ENCODE measurements at places on chromosomes 16 and 17. TPM values are rescaled to one million over a fixed set of nuclear protein-coding genes. Genes with fewer than 3 reads are reported as not detected.

GRCh38 chr17:1186923-1187771, 7.4 kb upstream of the ABR start:
- H3K4me3 ChIP-seq: no peak overlapping the region
- H3K27ac ChIP-seq: no peak overlapping the region
- peak; percentile 69 for DNase-seq
- peaks cover 4% of the 10 kb centered on the region for H3K4me1 ChIP-seq
- no peaks in the 10 kb centered on the region for H3K27me3 ChIP-seq

- H3K27me3 ChIP-seq: no peaks in the 10 kb centered on the region
- peak overlapping the region; percentile 84 for H3K27ac ChIP-seq
- no peaks in the 10 kb centered on the region for H3K36me3 ChIP-seq
- no peaks in the 10 kb centered on the region for H3K4me1 ChIP-seq
These were observed 10.4 kb upstream of the SLC47A2 start for GRCh38 chr17:19726631-19727376.

- no peaks in the 10 kb centered on the region for H3K4me1 ChIP-seq
- H3K27me3 ChIP-seq: no peaks in the 10 kb centered on the region
- no peak overlapping the region for H3K4me3 ChIP-seq
- H3K36me3 ChIP-seq: no peaks in the 10 kb centered on the region
- H3K27ac ChIP-seq: no peak overlapping the region
These were observed 24.1 kb downstream of the XYLT1 start for GRCh38 chr16:17446661-17447060.

GUCY2D gene
- 1.8 TPM for total RNA-seq

CDH3 gene
- total RNA-seq: 30.0 TPM

GRCh38 chr16:48201515-48202201, 42.4 kb upstream of the LONP2 start:
- H3K27me3 ChIP-seq: no peaks in the 10 kb centered on the region
- H3K27ac ChIP-seq: no peak overlapping the region
- H3K4me3 ChIP-seq: no peak overlapping the region
- H3K4me1 ChIP-seq: no peaks in the 10 kb centered on the region
- no peaks in the 10 kb centered on the region for H3K36me3 ChIP-seq

GRCh38 chr17:56141046-56141839, 12.0 kb upstream of the ANKFN1 start:
- no peaks in the 10 kb centered on the region for H3K27me3 ChIP-seq
- no peaks in the 10 kb centered on the region for H3K36me3 ChIP-seq
- no peak for DNase-seq
- H3K27ac ChIP-seq: no peak overlapping the region

GRCh38 chr17:2347805-2348685, 10.7 kb downstream of the SGSM2 start:
- H3K4me1 ChIP-seq: peaks cover 16% of the 10 kb centered on the region
- no peaks in the 10 kb centered on the region for H3K36me3 ChIP-seq
- DNase-seq: peak; percentile 86
- H3K27me3 ChIP-seq: no peaks in the 10 kb centered on the region
- H3K27ac ChIP-seq: peak overlapping the region; percentile 91

- peak overlapping the region; percentile 76 for H3K27ac ChIP-seq
- H3K36me3 ChIP-seq: no peaks in the 10 kb centered on the region
- H3K4me1 ChIP-seq: peaks cover 5% of the 10 kb centered on the region
- peak overlapping the region; percentile 39 for H3K4me3 ChIP-seq
- H3K27me3 ChIP-seq: no peaks in the 10 kb centered on the region
These were observed 25.7 kb downstream of the MRC2 start for GRCh38 chr17:62653002-62653825.

GRCh38 chr17:44555099-44555498, 2.2 kb upstream of the FZD2 start:
- H3K4me3 ChIP-seq: no peak overlapping the region
- H3K27me3 ChIP-seq: peaks cover 5% of the 10 kb centered on the region
- no peak for DNase-seq
- no peaks in the 10 kb centered on the region for H3K36me3 ChIP-seq
- H3K27ac ChIP-seq: no peak overlapping the region
- H3K4me1 ChIP-seq: no peaks in the 10 kb centered on the region

- no peak for DNase-seq
- H3K4me3 ChIP-seq: no peak overlapping the region
- peaks cover 7% of the 10 kb centered on the region for H3K4me1 ChIP-seq
These were observed 24.1 kb downstream of the KIAA0513 start for GRCh38 chr16:85051683-85052082.

- no peak overlapping the region for H3K4me3 ChIP-seq
- H3K27me3 ChIP-seq: no peaks in the 10 kb centered on the region
- peaks cover 4% of the 10 kb centered on the region for H3K4me1 ChIP-seq
- H3K27ac ChIP-seq: no peak overlapping the region
- DNase-seq: no peak
These were observed 55.1 kb upstream of the CORO6 start for GRCh38 chr17:29677824-29678223.

- H3K4me1 ChIP-seq: peaks cover 10% of the 10 kb centered on the region
- peaks cover 82% of the 10 kb centered on the region for H3K27me3 ChIP-seq
- no peak for DNase-seq
- no peak overlapping the region for H3K27ac ChIP-seq
- H3K4me3 ChIP-seq: no peak overlapping the region
These were observed 6.0 kb upstream of the CBX8 start for GRCh38 chr17:79802736-79803420.

DNA sequence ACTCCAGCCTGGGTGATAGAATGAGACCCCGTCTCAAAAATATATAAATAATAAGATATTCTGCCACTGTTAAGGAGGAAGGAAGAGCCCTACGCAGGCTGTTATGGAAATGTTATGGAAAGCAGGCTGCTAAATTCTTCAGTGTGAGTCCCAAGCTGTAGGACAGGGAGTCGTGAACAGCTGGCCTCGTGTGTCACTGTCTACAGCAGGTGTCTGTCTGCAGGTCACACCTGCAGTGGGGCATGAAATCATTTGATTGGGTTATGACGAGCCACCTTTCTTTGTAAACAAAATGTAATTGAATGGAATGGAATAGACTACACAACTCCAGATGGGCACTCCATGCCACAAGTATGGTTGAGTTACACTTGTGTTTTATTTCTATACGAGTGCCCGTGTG, 15.6 kb upstream of the LITAF start:
- H3K36me3 ChIP-seq: no peaks in the 10 kb centered on the region
- DNase-seq: no peak
- no peaks in the 10 kb centered on the region for H3K4me1 ChIP-seq
- no peak overlapping the region for H3K27ac ChIP-seq
- H3K27me3 ChIP-seq: no peaks in the 10 kb centered on the region
- H3K4me3 ChIP-seq: no peak overlapping the region

GRCh38 chr16:86227801-86228200, 282.5 kb upstream of the FOXF1 start:
- DNase-seq: no peak
- no peak overlapping the region for H3K27ac ChIP-seq
- H3K4me1 ChIP-seq: no peaks in the 10 kb centered on the region
- peaks cover 3% of the 10 kb centered on the region for H3K27me3 ChIP-seq
- H3K36me3 ChIP-seq: no peaks in the 10 kb centered on the region

GRCh38 chr16:49503256-49504022, 129.8 kb downstream of the C16orf78 start:
- no peak overlapping the region for H3K4me3 ChIP-seq
- DNase-seq: no peak
- H3K4me1 ChIP-seq: no peaks in the 10 kb centered on the region
- no peaks in the 10 kb centered on the region for H3K27me3 ChIP-seq
- H3K27ac ChIP-seq: no peak overlapping the region
- no peaks in the 10 kb centered on the region for H3K36me3 ChIP-seq

DNA sequence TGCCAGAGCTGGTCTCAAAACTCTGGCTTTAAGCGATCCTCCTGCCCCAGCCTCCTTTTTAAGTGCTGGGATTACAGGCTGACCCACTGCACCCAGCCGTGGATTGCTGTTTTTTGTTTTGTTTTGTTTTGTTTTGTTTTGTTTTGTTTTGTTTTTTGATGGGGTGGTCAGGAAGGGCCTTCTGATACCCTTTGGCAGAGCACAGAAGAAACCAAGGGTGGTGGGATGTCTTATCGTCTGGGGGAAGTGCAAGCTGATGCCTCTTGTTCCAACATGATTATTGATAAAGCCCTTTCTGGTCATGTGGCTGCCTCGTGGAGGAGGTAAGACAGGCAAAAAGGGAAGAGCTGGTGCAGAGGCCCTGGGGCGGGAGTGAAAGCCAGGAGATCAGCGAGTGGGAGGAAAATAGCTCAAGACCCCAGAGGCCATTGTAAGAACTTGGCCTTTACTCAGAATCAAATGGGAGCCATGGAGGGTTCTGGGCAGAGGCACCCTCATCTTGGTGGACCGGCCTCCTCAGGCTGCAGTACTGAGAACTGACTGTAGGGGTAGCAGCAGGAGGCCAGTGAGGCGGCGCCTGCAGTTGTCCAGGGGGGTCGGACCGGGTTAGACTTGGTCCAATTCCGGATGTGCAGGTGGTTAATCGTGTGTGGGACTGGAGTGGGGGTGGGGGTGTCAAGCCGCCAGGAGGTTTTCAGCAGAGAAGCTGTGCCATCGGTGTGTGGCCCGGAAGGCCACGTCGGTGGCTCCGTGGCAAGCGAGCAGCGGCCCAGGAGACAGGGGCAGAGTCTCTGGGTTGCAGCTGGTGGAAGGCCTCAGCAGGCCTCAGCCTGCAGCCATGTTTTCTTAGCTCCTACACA, 84.4 kb upstream of the GSE1 start:
- peaks cover 8% of the 10 kb centered on the region for H3K4me1 ChIP-seq
- no peak for DNase-seq
- H3K27me3 ChIP-seq: no peaks in the 10 kb centered on the region
- no peak overlapping the region for H3K4me3 ChIP-seq
- no peak overlapping the region for H3K27ac ChIP-seq

KRT24 gene
- not detected for total RNA-seq

- H3K4me3 ChIP-seq: no peak overlapping the region
- no peaks in the 10 kb centered on the region for H3K36me3 ChIP-seq
- DNase-seq: no peak
- H3K27ac ChIP-seq: no peak overlapping the region
These were observed 19.2 kb downstream of the RNF213 start for GRCh38 chr17:80279895-80280294.

- no peak overlapping the region for H3K4me3 ChIP-seq
- H3K36me3 ChIP-seq: no peaks in the 10 kb centered on the region
- H3K27me3 ChIP-seq: peaks cover 2% of the 10 kb centered on the region
- no peak for DNase-seq
These were observed 177.2 kb downstream of the PMP22 start for GRCh38 chr17:15087946-15088345.

GRCh38 chr17:59190806-59191205, 19.0 kb upstream of the SMG8 start:
- H3K4me1 ChIP-seq: no peaks in the 10 kb centered on the region
- DNase-seq: no peak
- H3K4me3 ChIP-seq: no peak overlapping the region
- H3K27ac ChIP-seq: no peak overlapping the region
- H3K36me3 ChIP-seq: no peaks in the 10 kb centered on the region

NEUROD2 gene
- 0.17 TPM for total RNA-seq

GRCh38 chr17:917941-918740, 61.4 kb downstream of the NXN start:
- H3K4me1 ChIP-seq: peaks cover 4% of the 10 kb centered on the region
- H3K36me3 ChIP-seq: no peaks in the 10 kb centered on the region
- H3K27me3 ChIP-seq: no peaks in the 10 kb centered on the region

GRCh38 chr17:48443712-48444111, 13.7 kb upstream of the SKAP1 start:
- no peaks in the 10 kb centered on the region for H3K4me1 ChIP-seq
- no peak overlapping the region for H3K4me3 ChIP-seq
- no peak for DNase-seq
- no peak overlapping the region for H3K27ac ChIP-seq
- no peaks in the 10 kb centered on the region for H3K36me3 ChIP-seq

- H3K4me3 ChIP-seq: no peak overlapping the region
- H3K36me3 ChIP-seq: no peaks in the 10 kb centered on the region
- H3K4me1 ChIP-seq: no peaks in the 10 kb centered on the region
- no peaks in the 10 kb centered on the region for H3K27me3 ChIP-seq
- no peak overlapping the region for H3K27ac ChIP-seq
- no peak for DNase-seq
These were observed 28.5 kb upstream of the ELAC2 start for GRCh38 chr17:13046361-13046760.

DNA sequence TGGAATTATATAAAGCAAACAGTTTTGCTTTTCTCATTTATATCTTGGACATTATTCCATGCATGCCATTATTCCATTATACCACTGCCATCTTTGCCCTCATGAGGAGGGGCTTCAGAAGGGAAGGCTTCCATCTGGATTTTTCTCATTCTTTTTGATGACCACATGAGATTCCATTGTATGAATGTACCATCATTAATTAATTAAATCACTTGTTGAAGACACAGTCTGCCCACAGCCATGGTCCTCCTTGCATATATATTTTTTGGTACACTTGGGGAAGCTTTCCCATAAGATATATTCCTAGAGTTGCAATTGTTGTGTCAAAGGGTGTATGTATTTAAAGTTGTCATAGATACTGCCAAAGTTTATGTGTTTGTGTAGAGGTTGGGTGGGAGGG, 7.1 kb downstream of the ARL4D start:
- no peak overlapping the region for H3K4me3 ChIP-seq
- no peak overlapping the region for H3K27ac ChIP-seq
- no peak for DNase-seq
- no peaks in the 10 kb centered on the region for H3K4me1 ChIP-seq
- H3K27me3 ChIP-seq: no peaks in the 10 kb centered on the region
- no peaks in the 10 kb centered on the region for H3K36me3 ChIP-seq

DNA sequence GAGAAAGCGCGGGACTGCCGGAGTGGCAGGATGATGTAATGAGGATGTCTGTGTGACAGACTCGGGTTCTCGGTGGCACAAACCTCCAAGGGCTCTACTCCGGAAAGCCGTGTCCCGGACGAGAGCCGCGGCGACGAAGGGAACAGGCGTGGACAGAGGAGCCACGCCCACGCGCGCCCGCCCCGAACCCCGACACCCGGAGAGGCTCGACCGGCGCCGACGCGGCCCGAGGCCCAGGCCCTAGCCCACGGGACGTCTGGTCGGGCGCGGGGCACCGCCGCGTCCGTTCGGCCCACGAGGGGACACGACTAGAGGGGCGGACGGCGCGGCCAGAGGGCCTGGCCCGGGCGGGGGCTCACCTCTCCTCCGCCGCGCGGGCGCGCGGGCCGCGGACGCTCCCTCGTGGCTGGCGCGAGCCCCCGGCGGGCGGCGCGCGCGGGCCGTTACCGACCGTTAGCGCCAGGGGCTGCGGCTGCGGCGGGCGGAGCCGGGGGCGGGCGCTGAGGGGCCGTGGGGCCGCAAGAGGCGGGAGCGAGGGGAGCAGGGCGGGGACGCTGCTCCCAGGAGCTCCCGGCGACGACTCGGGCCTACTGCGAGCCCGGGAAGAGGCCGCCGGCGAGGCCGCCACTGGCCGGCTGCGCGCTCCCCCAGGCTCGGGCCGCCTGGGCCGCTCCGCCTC, 2.1 kb upstream of the IRX5 start:
- H3K36me3 ChIP-seq: no peaks in the 10 kb centered on the region
- peak overlapping the region; percentile 92 for H3K27ac ChIP-seq
- DNase-seq: peak; percentile 78
- H3K4me3 ChIP-seq: peak overlapping the region; percentile 80

All from prostate gland (tissue), 2 donors.